ENCODE measurements at places on chromosomes 1 and 21.

GRCh38 chr1:44259090-44259489 lies 45.8 kb downstream of the DMAP1 start:
- no peak for DNase-seq

- no peak for DNase-seq
Measured at GRCh38 chr1:153795330-153795837, 20.2 kb downstream of the SLC27A3 start.

GRCh38 chr1:32869923-32870614 lies 643 bp downstream of the FNDC5 start:
- DNase-seq: no peak

GRCh38 chr1:189656628-189657530 lies 820.8 kb downstream of the BRINP3 start:
- DNase-seq: no peak

- no peak for DNase-seq
Measured at GRCh38 chr1:215878128-215878527, 311.0 kb downstream of the KCTD3 start.

DNA sequence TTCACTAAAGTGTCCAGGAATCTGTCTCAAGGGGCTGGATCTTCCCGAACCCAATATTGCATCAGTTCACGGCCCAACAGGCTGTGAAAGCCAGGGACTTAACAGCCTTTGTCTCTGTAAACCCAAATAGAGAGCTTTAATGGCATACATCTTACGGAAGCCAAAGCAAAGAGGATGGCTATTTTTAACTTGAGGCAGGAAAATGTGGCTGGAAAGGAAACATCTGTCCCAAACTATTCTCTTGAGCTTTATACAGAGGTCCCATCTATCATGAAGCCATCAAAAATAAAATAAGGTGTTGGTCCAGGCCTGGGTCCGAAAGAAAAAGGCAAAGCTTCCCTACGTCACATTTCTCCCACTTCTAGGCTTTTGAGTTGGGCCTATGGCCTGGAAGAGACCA lies 7.7 kb upstream of the CD34 start:
- no peak for DNase-seq

DNA sequence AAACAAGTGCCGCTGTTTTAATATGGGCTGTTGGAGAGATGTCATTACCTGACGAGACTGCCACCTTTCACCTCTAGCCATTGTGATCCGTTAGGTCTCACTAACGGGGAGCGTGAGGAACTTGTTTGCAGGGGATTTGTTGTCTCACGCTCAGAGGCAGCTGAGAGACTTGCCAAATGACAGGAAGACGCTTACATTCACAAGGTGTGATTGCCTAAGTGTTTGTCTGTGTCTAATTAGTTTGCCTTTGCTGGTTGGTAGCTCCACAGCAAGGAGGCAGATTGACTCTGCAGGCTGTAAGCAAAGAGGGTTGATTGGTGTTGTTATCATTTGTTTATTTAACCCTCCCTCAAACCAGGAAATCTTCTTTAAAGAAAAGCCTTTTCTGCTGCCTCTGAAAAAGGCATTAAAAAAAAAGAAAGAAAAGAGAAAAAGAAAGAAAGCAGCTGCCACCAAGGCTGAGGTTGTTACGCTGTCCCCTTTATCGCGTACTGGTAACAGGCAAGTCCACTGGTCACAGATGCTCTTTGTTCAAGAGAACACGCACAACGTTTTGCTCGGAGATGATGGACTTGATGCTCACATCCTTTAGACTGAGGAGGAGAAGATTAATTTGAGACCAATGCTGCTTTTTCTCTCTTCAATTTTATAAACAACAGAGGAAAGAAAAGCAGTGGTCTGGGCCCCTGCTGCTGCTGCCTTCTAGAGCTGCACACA lies 203.9 kb downstream of the ZNF326 start:
- no peak for DNase-seq
